ENCODE measurements at places on chromosomes 3 and 15.

DNA sequence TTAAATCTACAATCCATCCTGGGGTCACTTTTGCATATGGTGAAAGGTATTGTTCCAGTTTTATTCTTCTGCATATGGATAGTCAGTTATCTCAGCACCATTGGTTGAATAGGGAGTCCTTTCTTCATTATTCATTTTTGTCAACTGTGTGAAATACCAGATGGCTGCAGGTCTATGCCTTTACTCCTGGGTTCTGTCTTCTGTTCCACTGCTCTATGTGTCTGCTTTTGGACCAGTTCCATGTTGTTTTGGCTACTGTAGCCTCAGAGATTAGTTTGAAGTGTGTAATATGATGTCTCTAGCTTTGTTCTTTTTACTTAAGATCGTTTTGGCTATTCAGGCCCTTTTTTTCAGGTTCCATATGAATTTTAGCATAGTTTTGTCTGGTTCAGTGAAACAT lies 795.8 kb downstream of the OTOL1 start:
- DNase-seq: no peak

DNA sequence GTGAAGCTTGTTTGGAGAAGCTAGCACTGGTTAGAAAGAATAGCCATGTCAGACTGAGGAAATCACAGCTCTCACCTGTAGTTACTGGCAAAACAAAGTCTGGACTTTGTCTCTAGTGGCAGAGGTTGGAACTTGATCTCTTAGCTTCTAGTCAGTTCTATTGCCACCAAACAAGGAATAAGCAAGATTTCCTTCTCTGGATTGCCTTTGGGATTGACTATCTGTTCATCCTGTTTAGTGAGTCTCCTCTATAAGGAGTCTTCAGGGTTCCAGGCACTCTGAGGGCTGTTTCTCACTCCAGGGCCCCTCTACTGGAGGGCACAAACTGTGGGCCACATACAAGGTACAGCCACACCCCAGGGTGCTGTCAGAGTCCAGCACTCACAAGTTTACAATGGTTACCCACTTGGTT lies 426.6 kb upstream of the THBS1 start:
- no peak for DNase-seq

GRCh38 chr3:52030714-52031310 lies 25.6 kb downstream of the DUSP7 start:
- no peak for DNase-seq

DNA sequence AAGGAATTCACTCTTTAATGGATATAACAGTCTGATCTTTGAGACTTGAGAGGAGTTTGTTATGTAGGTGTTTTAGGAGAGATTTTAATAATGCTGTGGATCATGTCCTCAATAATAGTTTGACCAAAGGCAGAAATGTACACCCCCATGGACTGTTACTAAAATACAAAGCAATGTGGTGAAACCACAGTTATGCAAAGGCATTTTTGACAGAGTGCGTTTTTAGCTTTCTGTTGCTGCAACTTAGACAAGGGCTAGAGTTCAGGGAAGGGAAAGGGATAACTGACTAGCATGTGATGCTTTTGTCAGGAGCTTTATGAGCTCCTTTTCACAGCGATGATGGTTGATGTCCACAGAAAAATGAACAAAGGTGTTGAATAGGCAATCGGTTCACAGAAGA lies 3.6 kb upstream of the STARD5 start:
- DNase-seq: no peak

DNA sequence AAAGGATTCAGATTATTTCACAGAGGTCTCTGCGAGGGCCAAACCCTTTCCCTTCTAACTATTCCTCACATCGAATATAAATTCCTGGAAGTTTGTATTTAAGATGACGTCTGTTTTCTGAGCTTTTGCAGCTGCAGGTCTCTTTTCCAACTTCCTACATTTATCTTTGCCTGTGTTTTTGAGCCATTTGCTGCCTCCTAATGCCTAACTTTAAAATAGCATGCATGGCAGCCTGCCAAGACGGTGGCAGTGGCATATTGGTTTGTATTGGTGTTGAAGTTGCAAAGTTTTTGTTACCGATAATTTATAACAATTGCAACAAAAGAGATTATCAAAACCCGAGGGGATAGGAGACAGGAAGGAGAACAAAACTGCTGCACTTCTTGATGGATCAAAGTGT lies 187.1 kb upstream of the DNAJC19 start:
- peak; percentile 74 for DNase-seq

GRCh38 chr3:172210355-172210754 lies 171.0 kb downstream of the FNDC3B start:
- DNase-seq: peak; percentile 37

- DNase-seq: no peak
Observed at GRCh38 chr15:68536331-68537095, 42.3 kb upstream of the CORO2B start.

- no peak for DNase-seq
Observed at GRCh38 chr3:39088456-39088855, 19.0 kb downstream of the GORASP1 start.

- DNase-seq: no peak
Observed at GRCh38 chr15:69154684-69155083, 5.8 kb upstream of the GLCE start.

DNA sequence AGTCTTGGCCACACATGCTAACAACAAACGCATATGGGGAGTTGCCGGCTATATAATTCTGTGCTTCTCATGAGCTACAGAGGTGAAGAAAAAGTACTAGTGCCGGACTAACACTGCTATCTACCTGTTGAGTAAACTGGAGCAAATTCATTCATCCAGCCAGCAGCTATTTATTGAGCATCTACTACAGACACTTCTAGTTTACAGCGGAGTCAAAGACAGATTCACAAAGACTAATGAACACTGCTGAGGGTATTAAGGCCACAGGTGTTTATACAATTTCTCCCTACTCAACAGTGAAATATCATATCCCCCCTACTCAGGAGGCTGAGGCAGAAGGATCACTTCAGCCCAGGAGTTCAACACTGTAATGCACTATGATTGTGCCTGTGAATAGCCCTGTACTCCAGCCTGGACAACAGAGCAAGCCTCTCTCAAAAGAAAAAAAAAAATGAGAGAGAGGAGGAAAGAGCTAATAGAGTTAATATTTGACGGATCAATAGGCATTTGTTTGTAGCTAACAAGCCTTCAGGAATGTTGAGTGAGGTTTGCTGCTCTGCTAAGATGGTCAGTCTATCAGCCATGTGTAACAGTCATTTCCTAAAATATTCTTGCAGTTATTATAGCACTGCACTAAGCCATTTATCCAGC lies 17.8 kb downstream of the ADCY5 start:
- no peak for DNase-seq

DNA sequence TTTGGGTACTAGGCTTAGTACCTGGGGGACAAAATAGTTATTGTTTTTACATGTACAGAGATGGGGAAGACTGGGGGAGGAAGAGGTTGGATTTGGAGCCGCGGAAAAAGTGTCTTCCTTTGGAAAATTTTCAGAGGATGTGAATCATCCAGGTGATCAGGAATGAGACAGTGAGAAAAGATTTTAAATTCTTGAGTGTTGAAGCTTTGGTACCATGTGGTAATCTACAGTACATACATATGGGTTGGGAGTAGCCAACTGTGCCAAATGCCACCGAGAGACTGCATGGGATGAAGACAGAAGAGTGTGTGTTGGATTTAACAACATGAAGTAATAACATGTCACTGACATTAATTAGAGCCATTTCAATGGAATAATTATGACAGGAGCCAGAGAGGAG lies 1238.2 kb downstream of the ROBO1 start:
- DNase-seq: no peak

DNA sequence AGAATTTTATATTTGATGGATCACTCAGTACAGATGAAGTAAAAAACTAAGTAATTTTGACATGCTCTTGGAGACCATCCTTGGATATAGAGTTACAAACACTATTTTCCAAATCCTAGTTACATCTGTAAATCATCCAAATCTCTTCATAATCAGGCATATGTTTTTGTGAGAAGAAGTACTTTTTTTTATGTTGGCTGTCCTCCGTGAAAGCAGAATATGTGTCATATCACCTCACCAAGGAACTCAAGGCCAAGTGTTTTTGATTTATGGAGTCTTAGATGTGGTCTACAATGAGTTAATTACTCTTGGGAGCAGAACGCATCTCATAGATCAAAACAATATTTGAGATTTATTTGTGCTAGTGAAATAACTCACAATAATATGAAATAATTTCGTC lies 416.5 kb upstream of the TGFBR2 start:
- no peak for DNase-seq

GRCh38 chr3:10502185-10502880 lies 3.1 kb downstream of the ATP2B2 start:
- no peak for DNase-seq

GRCh38 chr15:101724675-101725005 lies 367 bp upstream of the TARS3 start:
- no peak for DNase-seq

DNA sequence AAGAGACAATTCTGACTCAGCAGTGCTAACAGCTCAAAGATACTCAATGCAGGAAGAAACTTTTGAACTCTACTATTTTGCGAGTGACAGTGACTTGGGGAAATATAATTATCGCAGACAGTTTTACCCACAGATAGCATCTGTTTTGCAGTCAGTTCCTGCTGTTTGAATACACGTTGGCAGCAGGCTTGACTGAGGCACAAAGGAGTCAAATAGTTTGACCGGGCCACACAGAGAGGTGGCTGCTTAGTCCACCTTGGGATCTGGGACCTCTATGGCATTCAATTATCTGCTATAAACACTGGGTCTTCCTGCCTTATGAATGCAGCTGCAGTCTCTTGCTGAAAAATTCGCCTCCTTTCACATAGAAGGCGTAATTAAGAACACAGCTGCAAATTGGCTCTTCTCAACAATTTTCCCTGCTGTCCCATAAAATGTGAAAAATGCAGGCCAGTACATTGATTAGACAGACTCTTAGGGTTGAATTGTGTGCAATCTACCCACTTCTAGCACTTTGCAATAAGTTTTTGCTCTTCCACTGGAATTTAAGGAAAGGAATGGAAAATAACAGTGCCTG lies 56.5 kb downstream of the OTOL1 start:
- no peak for DNase-seq

- DNase-seq: no peak
Observed at GRCh38 chr3:190169243-190169642, 48.5 kb upstream of the P3H2 start.

DNA sequence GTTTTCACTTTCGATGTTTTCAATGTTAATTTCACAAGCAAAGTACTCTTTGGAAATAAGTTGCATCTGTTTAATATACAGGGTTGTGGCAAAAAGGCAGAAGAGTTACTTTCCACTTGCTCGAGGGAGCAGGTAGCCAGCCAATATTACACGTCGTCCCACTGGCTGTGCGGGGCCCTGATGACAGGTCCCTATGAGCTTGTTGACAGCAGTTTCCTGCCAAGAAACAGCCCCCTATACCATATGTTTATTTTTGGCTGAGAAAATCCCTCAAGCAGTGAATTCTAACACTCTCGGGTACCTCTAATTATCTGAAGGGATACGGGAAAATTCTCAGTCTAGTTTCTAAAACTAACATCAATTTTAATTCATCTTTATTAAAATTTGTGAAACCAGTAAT lies 116.8 kb upstream of the SGO1 start:
- DNase-seq: no peak

DNA sequence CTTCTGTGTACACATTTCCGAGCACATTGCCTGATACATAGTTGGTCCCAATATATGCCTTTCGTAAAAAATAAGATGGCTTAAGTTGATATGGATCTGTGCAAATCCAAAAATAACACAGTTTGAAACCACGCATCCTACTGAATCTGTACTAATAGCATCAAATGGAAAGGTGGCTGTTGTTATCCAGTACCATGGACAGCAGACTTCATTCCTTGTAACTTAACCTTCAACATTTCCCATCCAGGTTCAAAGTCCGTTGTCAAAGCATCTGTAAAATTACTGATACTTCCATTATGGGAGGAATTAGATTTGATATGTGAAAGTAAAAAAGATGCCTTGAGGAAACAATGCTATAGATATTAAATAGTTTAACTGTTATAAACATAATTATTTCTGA lies 65.5 kb upstream of the C3orf49 start:
- no peak for DNase-seq

DNA sequence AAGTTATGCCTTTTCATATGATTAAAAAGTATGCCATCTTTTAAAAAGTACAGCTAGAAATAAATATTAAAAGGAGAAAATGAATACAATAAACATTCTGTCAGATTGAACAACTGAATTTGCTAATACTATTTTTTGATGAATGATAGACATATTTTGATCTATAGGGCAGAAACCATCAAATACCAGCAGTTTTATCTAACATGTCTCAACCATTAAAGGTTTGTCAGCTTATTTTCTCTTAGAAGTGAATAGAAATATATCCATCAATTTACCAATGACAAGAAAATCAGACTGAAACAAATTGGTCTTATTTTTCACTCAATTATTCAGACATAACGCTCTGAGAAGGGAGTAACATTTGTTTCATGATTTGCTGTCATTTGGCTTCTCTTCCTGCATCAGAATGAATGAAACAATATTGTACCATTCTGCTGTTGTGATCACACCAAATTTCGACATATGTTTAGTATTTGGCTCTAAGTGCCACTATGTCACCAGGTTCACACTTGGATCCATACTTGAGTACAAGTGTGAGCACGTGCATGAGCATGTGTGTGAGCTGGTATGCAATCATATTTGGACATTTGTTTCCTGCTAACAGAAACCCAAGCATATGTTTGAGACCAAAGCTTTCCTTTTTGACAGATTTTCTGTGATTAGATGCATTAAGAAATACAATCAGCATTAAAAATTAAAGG lies 86.5 kb downstream of the THRB start:
- no peak for DNase-seq

DNA sequence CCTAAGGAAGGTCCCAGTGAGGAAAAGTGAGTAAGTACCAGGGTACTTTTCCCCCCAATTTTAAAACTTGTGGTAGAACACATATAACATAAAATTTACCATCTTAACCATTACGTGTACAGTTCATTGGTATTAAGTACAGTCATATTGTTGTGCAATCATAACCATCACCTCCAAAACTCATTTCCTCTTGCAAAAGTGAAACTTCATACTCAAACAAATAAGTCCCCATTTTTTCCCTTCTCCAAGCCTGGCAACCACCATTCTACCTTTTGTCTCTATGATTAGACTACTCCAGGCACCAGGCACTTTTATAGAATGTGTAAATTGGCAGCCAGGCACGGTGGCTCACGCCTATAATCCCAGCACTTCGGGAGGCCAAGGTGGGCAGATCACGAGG lies 12.2 kb downstream of the PRC1 start:
- DNase-seq: no peak

- DNase-seq: no peak
Observed at GRCh38 chr3:59567661-59568060, 517.8 kb upstream of the CFAP20DC start.

GRCh38 chr15:42012928-42013482 lies 7.8 kb downstream of the PLA2G4E start:
- no peak for DNase-seq

- no peak for DNase-seq
Observed at GRCh38 chr3:140629357-140630137, 48.3 kb upstream of the TRIM42 start.

DNA sequence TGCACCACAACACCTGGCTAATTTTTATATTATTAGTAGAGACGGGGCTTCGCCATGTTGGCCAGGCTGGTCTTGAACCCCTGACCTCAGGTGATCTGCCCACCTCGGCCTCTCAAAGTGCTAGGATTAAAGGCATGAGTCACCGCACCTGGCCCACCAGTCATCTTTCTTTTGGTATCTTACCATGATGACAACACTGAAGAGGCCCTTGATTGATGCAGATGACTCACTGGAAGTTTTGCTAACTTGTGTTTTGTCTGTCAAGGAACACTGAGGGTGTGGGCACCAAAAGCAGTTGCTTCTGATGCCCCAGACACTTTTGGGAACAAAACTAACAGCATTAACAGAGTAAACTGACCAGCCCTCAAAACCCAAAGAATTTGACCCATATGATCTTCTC lies 88.3 kb downstream of the MYO5A start:
- DNase-seq: no peak

GRCh38 chr3:173635826-173636225 lies 238.3 kb downstream of the NLGN1 start:
- no peak for DNase-seq

Data from head of caudate nucleus (tissue), 42 donors.